Stimulated activated CD8-positive, alpha-beta memory T cell treated with anti-CD3 and anti-CD28 coated beads, Interleukin-4, amount 100 ng/mL, for 48 hours (primary cell): ENCODE measurements at places on chromosomes 3 and 15.
A peak's percentile ranks its signal among the peaks of the same experiment; 100 is the strongest.

DNA sequence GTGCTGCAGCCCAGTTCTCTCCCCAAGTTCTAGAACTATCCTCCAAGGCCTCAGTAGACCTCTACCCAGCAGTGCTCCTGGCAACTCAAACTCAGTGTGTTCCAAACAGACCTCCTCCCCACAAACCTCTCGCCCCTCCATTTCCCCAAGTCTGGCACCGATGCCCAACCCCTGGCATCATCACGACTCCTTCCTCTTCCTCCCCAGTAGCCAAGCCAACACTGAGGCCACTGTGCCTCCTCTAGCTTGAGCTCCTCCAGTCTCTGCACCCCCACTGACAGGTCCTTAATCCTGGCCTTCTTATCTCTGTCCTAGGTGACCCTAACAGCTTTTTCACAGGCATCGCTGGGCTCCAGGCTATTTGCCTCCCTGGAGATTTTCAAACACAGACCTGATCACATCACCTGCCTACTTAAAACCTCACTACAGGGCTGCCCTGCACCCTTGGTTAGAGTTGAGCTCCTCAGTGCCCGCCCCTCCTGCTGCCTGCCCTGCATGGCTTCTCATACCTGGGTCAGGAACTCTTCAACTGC, 6.8 kb downstream of the ARPIN start:
- peak; percentile 0 for DNase-seq

DNA sequence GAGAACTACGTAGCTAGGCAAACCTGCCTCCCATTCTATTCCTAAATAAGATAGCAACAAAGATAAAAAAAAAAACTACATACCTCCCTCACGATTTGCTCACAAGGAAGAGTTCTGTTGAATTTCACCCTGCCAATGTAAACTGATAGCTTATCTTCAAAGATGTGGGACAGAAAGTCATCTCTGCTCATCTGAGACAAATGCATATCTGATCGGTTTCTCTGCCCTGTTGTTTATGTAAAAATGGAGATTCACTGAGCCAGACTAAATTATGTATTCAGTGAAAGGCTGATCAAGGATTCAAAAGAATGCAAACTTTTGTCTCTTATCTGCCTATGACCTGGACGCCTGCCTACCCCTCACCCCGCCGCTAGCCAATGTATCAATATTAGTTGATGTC, 11.2 kb downstream of the PYGO1 start:
- DNase-seq, result no peak

DNA sequence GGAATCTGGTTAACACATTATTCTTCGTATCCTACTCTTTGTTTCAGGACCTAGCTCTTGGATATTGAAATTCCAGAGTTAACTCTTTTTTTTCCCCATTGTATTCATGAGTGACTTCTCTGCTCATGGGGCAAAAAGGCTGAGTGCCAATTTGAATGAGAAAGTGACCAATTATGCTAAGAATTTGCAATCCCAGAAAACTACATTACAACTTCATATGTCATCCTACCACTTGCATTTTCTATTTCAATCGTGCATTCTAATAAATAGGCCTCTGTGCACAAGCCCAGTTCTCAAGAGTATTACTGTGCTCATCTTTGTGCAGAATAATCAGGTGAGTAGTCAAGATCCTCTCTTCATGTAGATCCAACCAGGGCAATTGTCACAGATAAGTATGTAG, 537.8 kb downstream of the OTOL1 start:
- DNase-seq, result no peak

- peak; percentile 62 for DNase-seq
Measured at GRCh38 chr3:46923559-46924350, 46.2 kb downstream of the PTH1R start.

GRCh38 chr3:112979244-112979832, 4.4 kb upstream of the CD200R1 start:
- no peak for DNase-seq

DNA sequence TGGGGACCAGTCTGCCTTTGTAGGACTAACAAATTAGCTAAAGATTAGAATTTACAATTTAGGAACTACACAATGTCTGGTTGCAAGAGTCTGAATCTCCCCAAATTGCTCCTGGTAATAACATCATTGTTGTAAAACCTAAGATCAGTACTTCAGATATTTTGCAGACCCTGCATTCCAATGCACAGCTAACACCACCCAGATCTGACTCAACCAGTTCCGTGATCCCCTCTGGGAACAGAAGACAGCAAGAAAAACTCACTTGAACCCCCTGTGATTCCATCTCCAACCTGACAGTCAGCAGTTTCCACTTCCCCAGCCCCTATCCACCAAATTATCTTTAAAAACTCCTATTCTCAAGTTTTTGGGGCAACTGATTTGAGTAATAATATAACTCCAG, 201.9 kb upstream of the ARPP21 start:
- DNase-seq, result no peak

DNA sequence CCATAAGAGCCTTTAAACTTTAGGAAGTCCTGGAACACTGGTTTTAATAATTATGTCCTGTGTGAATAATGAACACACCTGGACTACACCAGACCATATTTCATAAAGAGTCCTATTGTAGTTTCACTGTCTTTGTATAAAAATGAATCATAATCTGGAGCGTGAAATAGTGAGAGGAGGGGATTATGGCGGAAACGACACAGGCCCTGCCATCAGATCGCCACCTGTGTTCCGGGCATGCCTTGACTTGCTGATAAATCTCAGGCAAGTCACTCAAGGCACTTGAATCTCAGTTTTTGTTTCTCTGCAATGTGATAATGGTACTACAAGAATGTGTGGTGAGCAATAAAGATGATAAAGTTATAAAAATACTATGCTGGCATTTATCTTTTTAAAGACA, 995.5 kb downstream of the MCTP2 start:
- DNase-seq, result no peak
